Islet precursor cell (in vitro differentiated cells): ENCODE measurements at places on chromosomes 2 and 18.

DNA sequence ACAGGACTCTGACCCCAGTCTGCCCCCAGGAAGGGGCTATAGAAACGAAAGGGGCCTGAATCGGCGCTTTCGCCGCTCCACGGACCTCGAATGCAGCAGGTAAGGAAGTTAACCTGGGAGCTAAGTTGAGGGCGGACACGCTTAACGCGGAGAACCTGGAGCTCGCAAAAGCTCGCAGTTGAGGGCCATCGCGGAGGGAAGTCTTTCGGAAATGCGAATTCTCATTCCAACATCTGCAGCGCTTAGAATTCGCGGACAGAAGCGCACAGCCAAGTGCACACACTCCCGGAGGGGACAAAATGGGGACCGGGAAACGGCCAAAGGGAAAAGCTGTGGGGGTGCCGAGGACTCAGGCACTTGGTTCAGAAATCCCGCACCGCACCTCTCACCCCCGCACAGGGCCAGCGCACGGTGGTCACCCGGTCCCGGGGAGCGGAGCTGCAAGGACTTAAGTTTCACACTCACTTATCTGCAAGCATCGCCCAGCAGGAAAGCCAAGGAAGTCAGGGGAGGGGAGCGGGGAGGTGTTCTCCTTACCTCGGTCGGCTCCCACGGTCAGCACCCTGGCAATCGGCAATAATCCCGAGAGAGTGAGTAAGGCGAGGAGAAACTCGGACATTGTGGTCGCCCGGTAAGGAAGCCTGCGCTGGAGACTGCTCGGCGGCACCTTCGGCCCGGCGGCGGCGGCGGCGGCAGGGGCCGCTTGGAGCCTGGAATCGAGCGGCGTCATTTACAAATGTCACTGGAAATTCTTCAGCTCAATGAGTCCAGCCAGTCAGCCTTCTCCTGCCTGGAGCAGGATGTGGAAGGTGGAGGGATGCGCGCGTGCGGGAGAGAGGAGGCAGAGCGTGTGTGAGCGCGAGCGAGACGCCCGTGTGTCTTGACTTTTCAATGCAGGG is 456 bp downstream of the LRP1B start:
- peak; percentile 86 for DNase-seq

GRCh38 chr2:235567842-235568241 is 74.0 kb downstream of the AGAP1 start:
- no peak for DNase-seq

DNA sequence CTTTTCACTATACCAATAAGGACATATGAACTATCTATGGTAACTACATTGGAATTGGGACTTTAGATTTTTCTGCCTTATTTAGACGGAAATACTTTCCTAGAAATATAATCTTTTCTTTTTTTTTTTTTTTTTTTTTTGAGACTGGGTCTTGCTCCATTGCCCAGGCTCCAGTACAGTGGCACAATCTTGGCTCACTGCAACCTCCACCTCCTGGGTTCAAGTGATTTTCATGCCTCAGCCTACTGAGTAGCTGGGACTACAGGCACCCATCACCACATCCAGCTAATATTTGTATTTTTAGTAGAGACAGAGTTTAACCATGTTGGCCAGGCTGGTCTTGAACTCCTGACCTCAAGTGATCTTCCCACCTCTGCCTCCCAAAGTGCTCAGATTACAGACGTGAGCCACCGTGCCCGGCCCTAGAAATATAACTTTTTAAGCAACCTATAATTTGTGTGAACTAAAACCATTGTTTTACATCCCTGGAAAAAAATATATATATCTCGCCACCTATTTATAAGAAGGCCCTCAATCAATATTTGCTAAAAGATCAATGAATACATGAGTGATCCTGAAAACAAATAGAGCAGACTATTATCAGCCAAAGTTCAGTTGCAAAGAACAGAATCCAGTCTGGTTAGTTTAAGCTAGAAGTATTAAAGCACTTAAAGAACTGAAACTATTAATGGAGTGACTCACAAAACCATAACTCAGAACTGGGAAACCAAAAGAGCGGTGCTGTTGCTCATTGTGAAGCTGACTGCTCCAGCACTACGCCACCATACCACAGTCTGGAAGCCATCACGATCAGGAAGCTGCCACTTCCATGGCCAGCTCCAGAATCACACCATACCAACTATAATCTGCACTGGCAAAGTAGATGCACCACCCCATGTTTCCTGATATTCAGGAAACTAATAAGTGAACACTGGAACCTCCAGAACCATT is 8.4 kb upstream of the HNRNPLL start:
- no peak for DNase-seq

DNA sequence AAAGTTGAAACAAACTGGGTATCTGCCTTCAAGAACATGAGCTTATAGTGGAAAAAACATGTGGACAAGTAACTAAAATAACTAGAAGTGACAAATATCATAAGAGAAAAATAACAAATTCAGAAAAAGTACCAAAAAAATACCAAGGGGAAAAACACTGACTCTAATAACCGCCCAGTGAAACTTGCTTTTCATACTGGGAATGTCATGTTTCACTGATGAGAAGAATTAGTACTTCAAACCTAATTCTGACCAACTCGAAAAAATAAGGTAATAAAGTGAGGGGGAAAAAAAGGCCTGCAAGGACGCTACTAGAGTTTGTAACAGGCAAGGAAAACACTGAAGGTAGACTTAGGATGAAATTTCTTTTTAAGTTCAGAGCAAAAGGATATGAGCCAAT is 83.6 kb downstream of the RTTN start:
- no peak for DNase-seq

DNA sequence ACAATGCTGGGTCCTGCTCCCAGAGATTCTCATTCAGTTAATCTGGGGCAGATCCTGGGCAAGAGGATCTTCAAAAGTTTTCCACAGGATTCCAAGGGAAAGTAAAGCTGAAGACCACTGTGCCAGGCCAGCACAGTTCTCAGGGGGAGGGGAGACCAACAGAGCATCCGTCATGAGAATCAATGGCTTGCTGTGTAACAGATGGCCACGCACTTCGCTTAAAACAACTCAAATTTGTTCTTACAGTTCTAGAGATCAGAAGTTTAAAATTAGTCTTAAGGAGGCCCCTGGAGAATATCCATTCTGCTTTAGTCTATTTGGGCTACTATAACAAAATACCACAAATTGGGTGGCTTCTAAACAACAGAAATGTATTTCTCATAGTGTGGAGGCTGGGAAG is 17.4 kb upstream of the SEH1L start:
- DNase-seq = no peak

GRCh38 chr2:7378591-7378990 is 461.4 kb downstream of the RNF144A start:
- DNase-seq = no peak

- no peak for DNase-seq
Observed at GRCh38 chr2:101446869-101447268, 28.0 kb downstream of the RFX8 start.

- no peak for DNase-seq
Observed at GRCh38 chr2:26175466-26176278, 2.8 kb downstream of the GAREM2 start.

DNA sequence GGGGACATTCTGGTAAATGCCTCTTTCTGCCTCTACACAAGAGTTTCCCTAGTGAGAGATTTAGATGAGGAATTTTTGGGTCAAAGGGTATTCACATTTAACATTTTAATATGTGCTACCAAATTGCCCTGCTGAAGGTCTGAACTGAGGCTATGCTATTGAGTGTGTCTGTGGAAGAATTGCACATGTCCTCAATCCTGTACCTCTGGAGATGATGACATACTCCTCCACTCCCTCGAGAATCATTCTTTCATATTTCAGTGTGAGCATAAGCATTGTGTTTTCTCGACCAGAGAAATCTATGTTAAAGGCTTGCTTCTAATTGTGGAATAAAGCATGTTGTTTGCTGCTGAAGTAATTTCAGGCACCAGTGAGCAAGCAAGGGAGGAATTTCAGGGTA is 110.5 kb downstream of the TSN start:
- no peak for DNase-seq

DNA sequence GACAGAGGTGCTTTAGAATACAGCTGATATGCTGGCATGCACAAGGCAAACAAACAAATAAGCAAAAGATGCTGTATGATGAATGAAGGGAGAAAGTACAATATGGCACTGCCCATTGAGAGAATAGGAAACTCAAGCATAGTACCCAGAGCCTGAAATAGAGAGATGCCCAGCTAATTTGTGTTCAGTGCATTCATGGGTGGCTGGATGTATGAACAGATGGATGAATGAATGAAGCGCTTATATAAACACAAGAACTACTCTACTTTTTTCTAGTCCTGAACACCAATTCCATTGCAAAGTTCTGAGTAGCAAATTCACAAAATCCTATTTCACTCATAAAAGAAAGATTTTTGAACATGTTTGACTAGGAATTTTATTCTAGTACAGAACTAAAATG is 756.3 kb downstream of the SATB2 start:
- DNase-seq = no peak

DNA sequence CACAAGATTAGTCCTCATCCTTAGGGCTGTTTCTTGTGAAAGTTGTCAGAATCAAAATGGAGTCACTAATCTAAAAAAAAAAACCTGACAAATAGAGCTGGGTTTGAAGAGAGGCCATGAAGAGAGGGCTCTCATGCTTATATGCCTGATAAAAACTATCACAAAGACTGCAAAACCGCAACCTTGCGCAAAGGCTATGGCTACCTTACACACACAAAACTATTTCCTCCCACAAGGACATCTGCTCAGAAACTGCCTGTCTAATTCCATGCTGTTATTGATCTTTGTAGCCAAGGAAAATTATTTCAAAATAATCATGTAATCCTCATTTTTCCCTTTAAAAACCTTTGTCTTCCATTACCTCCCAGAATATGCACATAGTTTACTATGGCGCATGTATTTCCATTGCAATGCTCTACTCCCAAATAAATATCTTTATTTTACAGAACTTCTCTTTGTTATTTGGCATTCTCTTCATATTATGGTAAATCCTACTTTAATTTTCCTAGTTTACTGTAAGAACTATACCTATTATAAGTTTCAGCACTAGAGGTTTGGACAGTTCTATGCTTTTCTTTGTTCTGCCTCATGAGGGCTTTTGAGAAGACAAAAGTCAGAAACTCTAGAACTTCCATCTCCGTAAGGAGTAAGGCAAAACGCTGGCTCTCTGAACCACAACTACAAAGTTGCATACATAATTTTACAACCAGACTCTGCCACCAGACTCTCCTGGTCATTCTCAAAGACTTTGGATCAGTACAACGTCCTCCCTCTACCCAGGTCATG is 9.6 kb upstream of the DPYSL5 start:
- no peak for DNase-seq

DNA sequence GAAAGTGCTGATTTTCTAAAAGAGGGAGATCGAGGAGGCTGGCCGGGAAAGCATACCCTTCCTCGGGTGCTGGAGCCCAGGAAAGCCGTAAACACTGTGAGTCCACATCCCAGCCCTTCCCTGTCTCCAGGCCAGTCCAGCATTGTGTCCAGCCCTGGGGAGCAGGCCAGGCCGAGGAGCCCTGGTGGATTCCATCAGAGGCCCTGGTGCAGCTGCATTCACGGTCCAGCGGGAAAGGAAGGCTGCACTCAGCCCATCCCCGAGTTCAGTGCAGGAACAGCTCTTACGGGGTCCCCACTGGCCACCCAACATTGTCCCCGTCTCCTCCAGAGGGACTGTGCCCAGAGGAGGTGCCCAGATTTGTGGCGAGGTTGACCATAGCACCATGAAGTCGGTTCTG is 218.6 kb downstream of the KLHL29 start:
- DNase-seq = no peak

GRCh38 chr2:51424418-51424817 is 392.5 kb upstream of the NRXN1 start:
- DNase-seq = peak; percentile 64

DNA sequence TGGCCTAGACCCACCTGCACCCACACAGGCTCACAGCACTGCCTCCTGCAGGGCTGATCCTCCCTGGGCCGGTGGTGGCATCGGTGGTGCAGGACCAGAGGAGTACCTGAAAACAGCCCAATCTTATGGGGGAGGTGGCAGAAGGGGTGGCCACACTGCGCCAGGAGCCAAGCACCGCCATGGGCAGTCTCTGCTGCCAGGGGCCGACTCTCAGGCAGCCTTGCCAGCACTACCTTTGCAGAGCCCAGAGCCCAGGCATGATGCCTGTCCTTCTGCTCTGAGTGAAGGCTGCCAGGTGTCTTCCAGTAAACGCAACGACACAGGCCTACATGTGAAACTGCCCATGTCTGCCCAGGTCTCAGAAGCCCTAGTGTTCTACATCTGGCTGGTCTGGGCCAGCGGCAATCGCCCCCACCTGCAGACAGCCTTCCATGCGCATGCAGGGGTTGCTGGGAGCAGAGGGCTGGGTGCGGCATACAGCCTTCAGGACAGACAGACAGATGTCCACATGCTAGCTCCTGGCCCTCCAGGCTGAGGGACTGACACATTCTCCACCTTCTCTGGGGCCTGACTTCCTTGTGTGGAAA is 6.8 kb downstream of the HS6ST1 start:
- peak; percentile 44 for DNase-seq

- no peak for DNase-seq
Observed at GRCh38 chr2:139369423-139370409, 589.5 kb upstream of the NXPH2 start.

- peak; percentile 39 for DNase-seq
Observed at GRCh38 chr2:1249897-1250687, 163.2 kb upstream of the TPO start.

GRCh38 chr18:48845174-48845573 is 105.6 kb downstream of the SMAD7 start:
- DNase-seq = no peak

GRCh38 chr2:113228991-113229716 is 49.6 kb downstream of the PAX8 start:
- no peak for DNase-seq

GRCh38 chr2:147792966-147793617 is 51.7 kb upstream of the ACVR2A start:
- peak; percentile 67 for DNase-seq

GRCh38 chr2:153940511-153940910 is 68.8 kb downstream of the GALNT13 start:
- peak; percentile 49 for DNase-seq

- no peak for DNase-seq
Observed at GRCh38 chr18:74613381-74613780, 15.7 kb downstream of the ZNF407 start.

- DNase-seq = no peak
Observed at GRCh38 chr2:229282758-229283546, 11.9 kb upstream of the PID1 start.

- peak; percentile 86 for DNase-seq
Observed at GRCh38 chr2:217103752-217104545, 244.1 kb upstream of the TNP1 start.

DNA sequence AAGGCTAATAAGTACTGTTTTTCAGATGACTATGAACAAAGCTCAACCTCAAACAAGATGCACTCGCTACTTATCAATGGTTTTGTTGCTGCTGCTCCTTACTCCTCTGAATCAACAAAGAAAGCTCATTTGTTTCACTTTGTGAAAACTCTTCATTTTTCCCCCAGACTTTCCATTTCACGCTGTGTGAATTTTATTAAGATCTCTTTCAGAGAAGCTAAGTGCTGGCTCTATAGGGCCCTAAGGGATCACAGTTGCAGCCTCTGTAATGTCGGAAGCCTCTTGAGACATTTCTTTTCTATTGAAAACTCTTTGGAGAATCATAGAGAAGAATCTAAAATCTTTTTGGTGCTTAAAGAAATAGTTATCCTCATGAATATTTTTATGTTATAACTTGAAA is 209.8 kb downstream of the CD226 start:
- DNase-seq = no peak
